ENCODE measurements at places on chromosomes 1 and 21. TPM values are rescaled to one million over a fixed set of nuclear protein-coding genes. Genes with fewer than 3 reads are reported as not detected.
A peak's percentile ranks its signal among the peaks of the same experiment; 100 is the strongest.

LCE1A gene
- not detected for total RNA-seq

- DNase-seq, result no peak
These were observed 151.1 kb downstream of the PLXNA2 start for GRCh38 chr1:208093046-208093445.

ZYG11A gene
- total RNA-seq, result 0.41 TPM

PADI1 gene
- not detected for total RNA-seq

- no peak for DNase-seq
These were observed 47.0 kb upstream of the CSF1 start for GRCh38 chr1:109863667-109864046.

NUP133 gene
- total RNA-seq, result 65.6 TPM

YIPF1 gene
- total RNA-seq, result 15.5 TPM

DNA sequence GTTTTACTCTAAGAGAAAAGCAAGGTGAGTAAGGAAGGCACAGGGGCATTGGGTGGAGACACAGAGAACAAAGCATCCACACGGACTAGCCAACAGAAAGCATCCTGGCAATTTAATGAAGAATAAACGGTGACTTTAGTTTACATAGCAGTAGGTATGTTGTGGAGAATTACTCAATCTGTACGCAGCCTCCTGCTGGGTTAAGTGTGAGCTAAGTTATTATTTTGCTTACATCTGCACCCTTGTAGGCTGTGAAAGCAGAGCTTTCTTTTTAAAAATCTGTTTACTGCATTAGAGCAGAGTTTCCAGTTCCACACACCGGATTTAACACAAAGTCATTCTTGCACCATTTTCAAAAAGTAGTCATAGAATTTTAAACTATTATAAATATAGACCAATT lies 144.5 kb downstream of the AKT3 start:
- no peak for DNase-seq

- no peak for DNase-seq
These were observed 5.9 kb downstream of the CLCA2 start for GRCh38 chr1:86429835-86430234.

DNA sequence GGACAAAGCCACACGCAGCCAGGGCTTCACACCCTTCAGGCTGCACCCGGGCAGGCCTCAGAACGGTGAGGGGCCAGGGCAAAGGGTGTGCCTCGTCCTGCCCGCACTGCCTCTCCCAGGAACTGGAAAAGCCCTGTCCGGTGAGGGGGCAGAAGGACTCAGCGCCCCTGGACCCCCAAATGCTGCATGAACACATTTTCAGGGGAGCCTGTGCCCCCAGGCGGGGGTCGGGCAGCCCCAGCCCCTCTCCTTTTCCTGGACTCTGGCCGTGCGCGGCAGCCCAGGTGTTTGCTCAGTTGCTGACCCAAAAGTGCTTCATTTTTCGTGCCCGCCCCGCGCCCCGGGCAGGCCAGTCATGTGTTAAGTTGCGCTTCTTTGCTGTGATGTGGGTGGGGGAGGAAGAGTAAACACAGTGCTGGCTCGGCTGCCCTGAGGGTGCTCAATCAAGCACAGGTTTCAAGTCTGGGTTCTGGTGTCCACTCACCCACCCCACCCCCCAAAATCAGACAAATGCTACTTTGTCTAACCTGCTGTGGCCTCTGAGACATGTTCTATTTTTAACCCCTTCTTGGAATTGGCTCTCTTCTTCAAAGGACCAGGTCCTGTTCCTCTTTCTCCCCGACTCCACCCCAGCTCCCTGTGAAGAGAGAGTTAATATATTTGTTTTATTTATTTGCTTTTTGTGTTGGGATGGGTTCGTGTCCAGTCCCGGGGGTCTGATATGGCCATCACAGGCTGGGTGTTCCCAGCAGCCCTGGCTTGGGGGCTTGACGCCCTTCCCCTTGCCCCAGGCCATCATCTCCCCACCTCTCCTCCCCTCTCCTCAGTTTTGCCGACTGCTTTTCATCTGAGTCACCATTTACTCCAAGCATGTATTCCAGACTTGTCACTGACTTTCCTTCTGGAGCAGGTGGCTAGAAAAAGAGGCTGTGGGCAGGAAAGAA lies 8.1 kb downstream of the PSRC1 start:
- DNase-seq, result peak; percentile 32

- no peak for DNase-seq
These were observed 8.7 kb upstream of the OR10K2 start for GRCh38 chr1:158434741-158435140.

PGBD5 gene
- 15.9 TPM for total RNA-seq

DNA sequence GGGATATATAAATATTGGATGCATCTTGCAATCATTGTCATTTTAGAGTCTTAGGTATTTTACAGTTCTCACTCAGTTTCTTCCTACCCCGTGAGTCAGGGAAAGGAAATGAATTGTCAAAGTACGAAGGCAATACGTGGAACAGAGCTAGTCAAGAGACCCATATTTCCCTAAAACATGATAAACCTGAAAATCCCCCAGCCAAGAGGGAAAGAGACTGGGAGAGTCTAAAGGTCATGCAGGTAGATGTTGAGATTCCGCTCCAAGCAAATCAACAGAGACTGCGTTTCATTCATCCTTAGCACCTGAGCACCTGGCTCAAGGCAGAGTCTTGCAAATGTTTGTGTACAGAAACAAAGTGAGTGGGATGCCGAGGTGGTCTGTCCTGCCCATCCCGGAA lies 58.0 kb downstream of the SH3GLB1 start:
- DNase-seq, result no peak

DNA sequence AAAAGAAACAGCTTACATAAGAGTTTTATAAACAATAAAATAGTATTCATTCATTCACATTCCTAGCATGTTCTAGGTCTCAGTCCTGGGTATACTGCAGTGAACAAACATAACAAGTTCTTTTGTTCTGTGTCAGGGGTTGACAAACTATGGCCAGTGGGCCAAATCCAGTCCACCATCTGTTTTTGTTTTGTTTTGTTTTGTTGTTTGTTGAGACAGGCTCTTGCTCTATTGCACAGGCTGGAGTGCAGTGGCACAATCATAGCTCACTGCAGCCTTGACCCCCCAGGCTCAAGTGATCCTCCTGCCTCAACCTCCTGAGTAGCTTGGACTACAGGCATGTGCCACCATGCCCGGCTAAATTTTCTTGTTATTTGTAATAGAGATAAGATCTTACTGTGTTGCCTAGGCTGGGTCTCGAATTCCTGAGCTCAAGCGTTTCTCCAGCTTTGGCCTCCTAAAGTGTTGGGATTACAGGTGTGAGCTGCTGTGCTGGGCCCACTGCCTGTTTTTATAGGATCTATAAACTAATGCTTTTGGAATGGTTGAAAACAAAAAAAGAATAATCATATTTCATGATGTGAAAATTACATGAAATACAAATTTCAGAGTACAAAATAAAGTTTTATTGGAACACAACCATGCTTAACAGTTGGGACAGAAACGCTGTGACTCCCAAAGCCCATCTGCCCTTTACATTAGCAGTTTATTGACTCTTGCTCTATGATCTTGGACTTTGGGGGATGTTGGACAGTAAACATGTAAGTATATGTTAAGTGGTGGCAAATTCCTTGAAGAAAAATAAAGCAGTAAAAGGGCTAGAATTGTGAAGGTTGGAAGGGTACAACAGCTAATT lies 17.9 kb downstream of the CAPZA1 start:
- peak; percentile 31 for DNase-seq

MAB21L3 gene
- under 0.01 TPM for total RNA-seq

DNA sequence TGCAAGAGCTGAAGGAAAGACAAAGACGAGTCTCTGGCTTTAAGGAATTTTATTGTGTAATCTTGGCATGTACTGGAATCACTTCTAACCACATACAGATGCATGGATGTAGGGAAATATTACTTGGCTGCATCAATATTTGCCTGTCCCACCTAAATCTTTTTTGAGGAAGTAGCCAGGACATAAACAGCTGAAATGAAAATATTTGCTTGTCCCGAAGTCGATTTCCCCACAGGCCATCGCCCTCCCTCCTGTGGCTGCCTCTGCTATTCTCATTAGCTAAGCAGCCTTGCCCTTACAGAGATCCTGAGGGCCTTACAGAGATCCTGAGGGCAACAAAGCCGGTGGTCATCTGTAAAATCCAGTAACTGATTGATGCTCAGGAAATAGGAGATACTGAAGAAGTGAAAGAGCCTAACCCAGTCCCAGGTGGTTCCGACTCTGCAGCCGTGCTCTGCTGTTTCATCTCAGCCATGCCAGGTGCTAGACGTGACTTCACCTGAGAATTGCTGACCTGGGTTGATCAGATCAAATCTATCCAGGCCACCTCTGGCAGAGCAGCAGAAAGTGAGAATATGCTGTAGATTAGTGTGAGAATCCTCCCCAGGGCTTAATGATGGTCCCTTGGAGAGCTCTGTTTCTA lies 25.5 kb downstream of the MAN1C1 start:
- no peak for DNase-seq

DNA sequence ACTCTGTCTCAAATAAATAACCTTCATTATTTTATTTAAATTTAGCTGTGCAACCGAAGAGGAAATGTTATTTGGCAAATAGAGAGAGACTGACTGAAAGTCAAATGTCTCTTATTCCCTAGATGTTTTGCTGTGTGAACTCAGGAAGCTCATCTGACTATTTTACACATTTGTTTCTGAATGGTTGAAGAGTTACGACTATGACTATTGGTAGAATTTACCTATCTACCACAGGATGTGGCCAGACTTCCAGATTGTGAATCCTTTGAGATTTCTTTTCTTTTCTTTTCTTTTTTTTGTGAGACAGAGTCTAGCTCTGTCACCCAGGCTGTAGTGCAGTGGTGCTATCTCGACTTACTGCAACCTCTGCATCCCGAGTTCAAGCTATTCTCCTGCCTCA lies 5.3 kb upstream of the SDE2 start:
- DNase-seq, result no peak

GRCh38 chr1:9181990-9182783 lies 52.4 kb upstream of the H6PD start:
- peak; percentile 54 for DNase-seq

MNDA gene
- 2.0 TPM for total RNA-seq

VWA1 gene
- 2.9 TPM for total RNA-seq

GRCh38 chr1:31799196-31799894 lies 16.5 kb downstream of the SPOCD1 start:
- no peak for DNase-seq

GRCh38 chr21:42761776-42762335 lies 108.4 kb downstream of the PDE9A start:
- no peak for DNase-seq

DNA sequence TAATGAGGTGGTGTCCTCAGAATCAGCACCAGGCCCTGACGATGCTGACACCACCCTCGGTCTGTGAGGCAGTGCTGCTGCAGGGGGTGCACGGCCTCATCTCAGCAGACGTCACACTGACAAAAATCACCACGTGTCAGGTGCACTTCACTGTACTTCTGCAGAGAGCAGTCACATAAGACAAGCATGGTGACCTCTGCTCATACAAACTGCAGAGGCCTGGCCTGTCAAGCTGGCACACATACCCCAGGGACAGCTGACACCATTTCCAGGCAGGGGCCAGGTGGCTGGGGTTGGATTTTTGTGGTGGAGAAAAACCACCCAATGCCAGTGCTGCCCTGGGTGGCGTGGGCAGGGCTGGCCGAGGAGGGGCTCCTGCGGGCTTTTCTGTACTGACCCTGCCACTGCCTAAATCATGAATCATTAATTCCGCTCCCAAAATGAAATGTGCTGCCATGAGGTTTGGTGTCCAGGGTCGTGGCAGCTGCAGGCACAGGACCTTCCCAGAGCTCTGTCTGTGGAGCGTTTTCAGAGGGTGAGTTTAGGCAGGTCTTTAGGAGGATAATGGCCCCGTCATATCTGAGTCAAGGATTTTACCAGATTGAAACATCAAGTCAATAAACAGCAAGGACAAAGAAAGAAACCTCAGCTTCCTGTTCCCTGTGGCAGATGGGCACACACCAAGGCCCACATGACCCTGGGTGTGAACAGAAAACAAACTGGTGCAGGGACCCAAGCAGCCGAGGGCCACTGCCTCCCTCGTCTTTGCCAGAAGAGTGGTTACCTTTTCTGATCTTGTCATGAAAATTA lies 33.4 kb upstream of the GPR153 start:
- no peak for DNase-seq

ZNF593OS gene
- not detected for total RNA-seq

DNA sequence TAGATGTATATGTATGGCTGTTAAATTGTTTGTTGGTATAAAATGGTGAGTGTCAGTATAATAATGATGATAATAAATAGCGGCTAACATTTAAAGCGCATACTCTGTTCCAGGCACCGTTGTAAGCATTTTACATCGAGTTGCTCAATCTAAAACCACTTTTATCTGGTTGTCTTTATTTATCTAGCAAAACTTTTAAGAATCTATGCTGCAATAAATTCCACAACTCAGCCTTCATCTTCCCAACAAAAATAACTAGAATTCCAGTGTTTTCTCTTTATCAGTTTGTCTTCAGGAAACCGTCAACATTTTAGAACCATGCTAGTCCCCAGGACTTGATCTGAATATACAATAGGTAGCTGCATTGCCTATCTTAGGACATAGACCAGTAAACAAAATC lies 19.3 kb upstream of the SLC16A1 start:
- DNase-seq, result no peak

GRCh38 chr1:246919902-246920301 lies 11.8 kb downstream of the AHCTF1 start:
- no peak for DNase-seq

DNA sequence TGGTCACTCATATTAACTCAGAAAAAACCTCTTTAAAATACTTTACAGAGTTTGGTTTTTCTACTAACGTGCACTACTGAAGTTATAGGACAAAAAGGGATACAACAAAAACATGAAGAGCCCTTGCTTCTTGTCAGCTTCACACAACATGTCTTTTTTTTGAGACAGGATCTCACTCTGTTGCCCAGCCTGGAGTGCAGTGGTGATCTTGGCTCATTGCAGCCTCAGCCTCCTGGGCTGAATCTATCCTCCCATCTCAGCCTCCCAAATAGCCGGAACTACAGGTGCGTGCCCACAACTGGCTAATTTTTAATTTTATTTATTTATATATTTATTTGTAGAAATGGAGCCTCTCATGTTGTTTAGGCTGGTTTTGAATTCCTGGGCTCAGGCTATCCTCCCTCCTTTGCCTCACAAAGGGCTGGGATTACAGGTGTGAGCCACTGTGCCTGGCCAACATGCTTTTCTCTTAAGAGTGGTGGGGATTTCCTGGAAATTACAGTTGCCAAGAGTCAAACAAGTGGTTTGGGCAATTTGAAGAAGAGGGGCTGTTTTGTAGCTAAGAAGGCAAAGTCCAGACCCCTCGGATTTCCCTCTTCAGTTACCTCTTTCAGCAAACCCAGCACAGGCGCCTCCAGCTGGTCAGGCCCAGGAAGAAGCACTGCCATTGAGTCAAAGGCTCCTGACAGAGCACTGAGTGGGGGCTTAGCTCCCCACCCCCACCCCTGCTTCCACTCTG lies 6.4 kb upstream of the SMPDL3B start:
- DNase-seq, result no peak

S100B gene
- 6.1 TPM for total RNA-seq

- DNase-seq, result no peak
These were observed 39.5 kb downstream of the LRRC8B start for GRCh38 chr1:89563957-89564604.
